Fibroblast of skin of left quadriceps (primary cell): ENCODE measurements at places on chromosomes 6 and 20.

DNA sequence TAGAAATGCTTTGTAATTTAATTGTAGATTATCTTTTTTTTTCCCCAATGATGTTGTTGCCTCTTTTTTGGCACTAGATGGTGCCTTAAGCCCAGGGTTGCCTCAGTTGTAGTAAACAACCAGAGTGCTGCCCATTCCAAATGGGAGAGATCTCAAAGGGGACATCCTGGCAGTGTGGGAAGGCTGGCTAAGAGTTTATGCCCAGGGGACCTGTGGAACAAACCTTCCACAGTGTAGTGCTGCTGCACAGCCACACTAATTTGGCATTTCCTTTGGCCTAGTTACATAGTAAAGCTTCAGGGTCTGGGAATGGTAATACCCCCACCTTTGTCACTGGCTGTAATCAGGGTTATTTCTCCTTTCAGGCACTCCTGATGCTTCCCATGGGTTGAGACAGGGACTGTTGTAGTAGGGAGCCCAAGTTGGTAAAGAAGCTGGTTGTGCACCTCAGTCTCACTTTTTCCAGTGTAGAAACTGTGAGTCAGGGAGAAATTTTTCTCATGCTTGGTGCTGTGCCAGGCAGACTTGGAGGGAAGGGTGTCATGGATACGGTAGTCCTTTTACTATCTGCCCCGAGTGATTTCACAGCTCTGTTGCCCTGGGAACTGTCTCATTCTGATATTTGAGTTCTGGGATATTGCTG, 177.8 kb upstream of the ECI2 start:
- DNase-seq, result peak; percentile 87

DNA sequence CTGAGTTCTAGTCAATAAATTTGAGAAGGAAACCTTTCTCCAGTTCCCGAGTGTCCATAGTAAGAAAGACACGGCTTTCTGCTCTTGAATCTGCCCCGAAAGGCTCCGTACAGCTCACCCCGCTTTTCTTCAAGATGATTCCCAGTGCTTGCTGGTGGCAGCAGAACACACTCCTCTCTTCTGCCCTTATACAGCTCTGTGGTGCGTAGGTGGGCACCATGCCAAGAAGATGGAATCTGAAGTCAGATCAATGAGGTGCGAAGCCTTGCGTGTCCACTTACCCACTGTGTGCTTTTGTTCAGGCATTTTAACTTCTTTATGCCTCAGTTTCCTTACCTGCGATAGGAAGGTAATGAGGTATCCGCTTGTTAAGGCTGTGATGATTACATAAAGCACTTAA, 142.2 kb downstream of the WDR27 start:
- DNase-seq, result no peak

DNA sequence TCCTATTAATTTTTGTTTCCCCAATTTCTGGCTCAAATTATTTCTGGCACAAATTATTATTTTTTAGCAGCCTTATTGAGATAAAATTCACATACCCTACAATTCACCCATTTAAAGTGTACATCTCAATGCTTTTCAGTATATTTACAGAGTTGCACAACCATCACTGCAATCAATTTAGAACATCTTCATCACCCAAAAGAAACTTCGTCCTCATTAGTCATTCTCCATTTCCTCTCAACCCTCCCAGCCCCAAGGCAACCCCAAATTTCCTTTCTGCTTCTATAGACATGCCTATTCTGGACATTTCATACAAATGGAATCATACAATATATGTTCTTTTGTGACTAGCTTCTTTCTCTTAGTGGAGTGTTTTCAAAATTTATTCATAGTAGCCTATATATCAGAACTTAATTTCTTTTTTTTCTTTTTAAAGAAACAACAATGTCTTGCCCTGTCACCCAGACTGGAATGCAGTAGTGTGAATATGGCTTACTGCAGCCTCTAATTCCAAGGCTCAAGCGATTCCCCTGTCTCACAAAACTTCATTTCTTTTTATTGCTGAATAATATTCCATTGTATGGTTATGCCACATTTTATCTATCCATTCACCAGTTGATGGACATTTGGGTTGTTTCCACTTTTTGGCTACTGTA, 84.5 kb downstream of the DNAH8 start:
- DNase-seq, result no peak

DNA sequence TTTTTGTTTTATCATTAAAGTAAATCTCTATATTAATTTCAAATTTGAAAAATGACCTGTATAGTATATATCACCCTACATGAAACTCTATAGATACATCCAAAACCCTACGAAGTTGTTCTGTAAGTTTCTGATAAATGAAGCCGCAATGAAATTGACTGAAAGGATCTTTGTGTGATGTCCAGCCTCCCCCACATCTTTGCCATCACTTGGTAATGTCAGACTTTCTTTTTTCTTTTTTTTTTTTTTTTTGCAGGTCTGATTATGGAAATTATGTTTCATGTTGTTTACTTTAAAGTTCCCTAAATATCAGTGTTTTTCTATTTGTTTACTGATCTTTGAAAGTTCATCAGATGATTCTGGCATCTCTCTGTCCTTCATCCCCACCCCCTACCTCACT, 155.6 kb upstream of the CDH4 start:
- DNase-seq, result no peak

GRCh38 chr6:142721215-142721920, 223.6 kb downstream of the HIVEP2 start:
- DNase-seq, result no peak

DNA sequence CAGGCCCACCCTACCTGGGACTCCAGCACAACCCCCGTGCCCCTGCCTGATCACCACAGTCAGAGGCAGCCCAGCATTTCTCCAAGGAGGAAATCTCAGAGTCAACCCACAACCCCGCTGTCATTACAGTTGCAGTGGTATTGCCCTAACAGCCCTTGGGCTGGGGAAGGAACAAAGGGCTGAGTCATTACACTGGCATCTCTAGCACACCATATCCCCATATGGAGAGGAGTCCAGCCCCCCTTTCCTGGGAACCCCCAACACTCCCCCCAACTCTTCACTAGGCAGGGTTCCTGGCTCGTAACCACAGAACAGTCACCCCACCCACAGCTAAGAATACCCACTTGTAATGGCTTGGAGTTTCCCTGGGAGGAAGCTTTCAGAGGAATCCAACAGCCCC, 149.4 kb upstream of the OGFRL1 start:
- DNase-seq, result no peak

- no peak for DNase-seq
These were observed 3.5 kb upstream of the EFHC1 start for GRCh38 chr6:52416629-52417151.

DNA sequence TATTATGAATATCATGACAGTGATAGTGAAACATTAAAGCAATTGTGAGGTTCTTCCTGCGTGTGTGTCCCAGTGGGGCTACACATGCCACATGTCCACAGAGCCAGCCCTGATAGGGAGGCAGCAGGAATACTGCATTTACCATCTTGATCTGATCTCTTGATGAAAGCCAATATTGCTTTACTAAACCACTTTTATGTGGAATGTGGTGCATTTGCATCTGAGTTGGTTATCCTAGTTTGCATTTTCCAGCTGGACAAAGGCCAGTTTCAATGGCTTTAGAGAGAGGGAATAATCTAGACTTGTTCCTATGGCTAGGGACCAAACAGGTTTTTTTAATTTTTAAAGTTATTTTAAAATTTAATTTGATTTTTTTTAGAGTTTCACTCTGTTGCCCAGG, 216.3 kb upstream of the FERMT1 start:
- no peak for DNase-seq
